Stimulated activated CD8-positive, alpha-beta memory T cell treated with anti-CD3 and anti-CD28 coated beads, Interleukin-2, amount 100 ng/mL, for 1 hour (primary cell): ENCODE measurements at places on chromosomes 1 and 21.

DNA sequence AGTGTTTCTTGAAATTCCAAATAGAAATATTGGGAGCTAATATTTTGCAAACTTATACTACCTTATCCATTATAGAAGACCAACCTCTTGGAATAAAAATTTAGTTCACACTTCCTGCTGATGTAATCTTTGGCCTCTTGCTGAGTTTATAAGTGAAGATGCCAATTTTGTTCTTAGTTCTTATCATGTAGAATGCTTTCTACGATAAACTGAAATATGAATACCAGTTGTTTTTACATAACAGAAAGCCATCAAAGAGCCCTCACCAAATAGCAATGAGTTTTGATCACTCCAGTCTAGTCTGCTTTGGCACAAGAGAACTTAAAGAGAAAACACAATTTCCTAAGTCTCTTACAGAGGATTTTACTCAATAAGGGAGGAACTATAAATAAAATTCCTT lies 89.5 kb downstream of the DENND1B start:
- DNase-seq = no peak

- no peak for DNase-seq
These were observed 142.0 kb upstream of the ZNHIT6 start for GRCh38 chr1:85850238-85850637.

DNA sequence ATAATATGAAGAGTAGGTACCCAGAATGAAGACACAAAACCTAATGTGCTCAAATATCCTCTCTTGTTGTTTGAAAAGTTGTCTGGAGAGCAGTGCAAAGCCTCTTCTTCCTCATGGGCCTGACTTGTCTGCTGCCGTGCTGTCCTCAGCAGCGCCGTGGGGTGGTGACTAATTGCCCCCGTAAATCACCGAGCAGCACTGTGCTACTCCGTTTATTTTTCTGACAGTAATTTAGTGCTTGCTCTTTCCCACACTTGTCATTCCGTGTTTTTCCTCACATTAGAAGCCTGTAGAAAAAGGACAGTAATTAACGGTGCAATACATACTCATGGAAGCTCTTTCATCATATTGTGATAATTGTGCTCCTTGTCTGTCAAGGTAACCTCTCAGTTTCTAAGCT lies 114.8 kb upstream of the BARHL2 start:
- no peak for DNase-seq

- no peak for DNase-seq
These were observed 7.7 kb downstream of the IL23R start for GRCh38 chr1:67173988-67174387.

DNA sequence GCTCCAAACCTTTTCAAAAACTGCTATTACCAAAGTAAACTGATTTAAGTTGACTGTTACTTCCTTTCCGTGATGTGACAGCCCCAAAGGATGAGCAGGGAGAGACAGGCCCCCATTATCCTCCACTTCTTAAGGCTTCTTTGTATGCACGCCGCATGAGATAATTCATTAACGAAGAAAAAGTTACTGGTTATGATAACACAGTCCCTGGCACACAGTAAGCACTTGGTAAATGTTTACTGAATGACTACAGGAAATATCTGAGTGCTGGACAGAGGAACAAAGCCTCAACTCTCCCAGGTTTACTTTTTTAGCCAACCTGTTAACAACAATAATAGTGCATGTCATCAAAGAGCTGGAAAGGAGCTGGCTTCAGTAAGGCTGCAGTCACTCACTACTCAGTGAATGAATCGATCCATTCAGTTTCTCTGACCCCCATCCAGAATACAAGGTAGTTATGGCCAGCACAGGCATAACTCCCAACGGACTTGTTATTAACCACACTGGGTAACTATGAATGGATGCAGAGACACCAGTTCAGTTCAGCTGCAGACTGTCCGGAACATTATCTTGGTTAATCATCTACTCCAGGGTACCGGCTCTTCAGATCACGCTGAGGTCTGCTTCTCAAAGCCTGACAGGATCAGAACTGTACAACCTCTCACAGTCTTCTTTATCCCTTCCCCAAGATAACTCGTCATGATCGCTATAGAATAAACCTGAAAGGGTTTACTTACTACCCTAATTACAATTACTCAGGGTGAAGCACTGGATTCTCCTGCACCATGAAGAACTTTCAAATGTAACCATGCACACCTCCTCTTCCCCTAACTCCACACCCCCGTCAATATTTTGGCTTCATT lies 58.3 kb downstream of the TGFBR3 start:
- DNase-seq = no peak

DNA sequence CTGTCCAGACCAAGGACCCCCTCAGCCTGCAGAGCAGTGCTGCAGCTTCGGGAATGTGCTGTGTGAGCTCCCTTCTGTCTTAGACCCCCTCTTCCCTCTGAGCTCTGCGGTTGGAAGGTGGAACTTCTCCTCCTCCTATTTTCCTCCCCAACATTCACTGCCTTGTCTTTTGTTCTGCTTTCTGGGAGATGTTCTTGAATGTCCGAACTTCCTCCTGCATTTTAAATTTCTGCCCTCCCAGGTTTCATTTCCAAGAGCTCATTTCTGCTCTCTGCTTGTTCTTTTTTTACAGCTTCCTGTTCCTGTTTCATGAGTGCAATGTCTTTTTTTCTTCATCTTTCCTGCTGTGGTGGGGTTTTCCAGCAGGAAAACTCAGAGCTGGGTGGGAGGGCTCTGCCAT lies 29.3 kb downstream of the RRP1 start:
- no peak for DNase-seq

DNA sequence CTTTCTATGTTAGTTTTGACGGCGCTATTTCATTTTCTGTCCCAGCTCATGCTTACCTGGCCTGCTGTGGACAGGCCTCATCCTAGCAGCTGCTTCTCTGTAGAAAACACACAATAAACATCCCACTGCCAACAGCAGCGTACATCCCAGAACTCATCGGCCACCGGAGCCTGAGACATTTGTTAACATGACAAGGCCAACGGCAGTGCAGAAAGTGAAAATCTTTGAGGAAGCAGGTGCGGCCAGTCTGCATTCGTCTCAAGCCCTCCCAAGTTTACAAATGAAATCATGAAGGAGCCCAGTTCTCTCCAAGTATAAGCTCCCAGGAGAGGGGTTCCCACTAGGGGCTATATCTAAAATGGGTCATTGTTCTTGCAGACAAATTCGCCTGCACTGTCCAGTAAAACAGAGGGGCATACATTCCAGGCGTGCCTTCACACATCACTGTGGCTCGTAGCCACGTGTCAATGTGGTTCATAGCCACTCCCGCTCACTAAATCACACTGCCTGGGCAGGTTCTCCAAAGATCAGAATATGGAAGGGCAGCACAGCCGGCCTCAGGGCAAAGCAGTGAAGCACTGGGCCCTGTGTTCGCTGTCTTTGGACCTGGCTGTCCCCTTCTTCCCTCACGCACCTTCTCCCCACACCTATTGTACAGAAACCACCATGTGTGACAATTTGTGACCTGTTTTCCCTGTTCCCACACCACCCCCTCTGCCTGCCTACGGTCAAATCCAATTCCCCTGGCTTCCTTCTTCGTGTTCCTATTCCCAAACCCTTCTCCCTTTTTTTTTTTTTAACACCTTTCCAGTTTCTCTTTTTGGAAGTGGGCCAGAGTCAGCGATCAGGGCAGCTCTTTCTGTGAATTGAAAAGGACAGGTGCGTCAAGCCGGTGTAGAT lies 27.0 kb upstream of the ABCG1 start:
- DNase-seq = no peak

- DNase-seq = no peak
These were observed 9.5 kb upstream of the TBCE start for GRCh38 chr1:235357485-235358373.

DNA sequence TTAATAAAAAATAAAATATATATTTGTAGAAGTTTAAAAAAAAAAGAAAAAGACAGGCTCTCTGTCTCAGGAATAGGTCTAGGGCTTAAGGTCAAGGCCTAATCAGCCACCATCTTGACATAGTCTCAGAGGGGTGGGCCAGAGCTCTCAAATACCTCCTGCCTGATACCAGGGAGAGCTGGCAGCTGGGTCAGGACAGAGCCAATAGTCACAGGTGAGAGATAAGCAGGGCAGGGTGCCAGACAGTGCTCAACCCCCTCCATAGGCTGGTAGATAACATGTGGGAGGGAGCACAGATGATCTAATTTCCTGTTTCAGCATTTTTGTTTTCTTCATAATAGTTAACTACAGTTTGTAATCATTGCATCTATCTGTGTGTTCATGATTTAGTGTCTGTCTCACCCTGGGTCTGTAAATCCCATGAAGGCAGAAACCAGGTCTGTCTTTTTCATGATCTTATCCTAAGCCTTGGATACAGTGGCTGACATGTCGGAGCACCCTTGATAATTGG lies 152.0 kb upstream of the GRIK3 start:
- DNase-seq = no peak

GRCh38 chr1:117535821-117536220 lies 70.0 kb upstream of the TENT5C start:
- DNase-seq = no peak

- no peak for DNase-seq
These were observed 89.1 kb upstream of the SLC25A33 start for GRCh38 chr1:9449976-9450696.

DNA sequence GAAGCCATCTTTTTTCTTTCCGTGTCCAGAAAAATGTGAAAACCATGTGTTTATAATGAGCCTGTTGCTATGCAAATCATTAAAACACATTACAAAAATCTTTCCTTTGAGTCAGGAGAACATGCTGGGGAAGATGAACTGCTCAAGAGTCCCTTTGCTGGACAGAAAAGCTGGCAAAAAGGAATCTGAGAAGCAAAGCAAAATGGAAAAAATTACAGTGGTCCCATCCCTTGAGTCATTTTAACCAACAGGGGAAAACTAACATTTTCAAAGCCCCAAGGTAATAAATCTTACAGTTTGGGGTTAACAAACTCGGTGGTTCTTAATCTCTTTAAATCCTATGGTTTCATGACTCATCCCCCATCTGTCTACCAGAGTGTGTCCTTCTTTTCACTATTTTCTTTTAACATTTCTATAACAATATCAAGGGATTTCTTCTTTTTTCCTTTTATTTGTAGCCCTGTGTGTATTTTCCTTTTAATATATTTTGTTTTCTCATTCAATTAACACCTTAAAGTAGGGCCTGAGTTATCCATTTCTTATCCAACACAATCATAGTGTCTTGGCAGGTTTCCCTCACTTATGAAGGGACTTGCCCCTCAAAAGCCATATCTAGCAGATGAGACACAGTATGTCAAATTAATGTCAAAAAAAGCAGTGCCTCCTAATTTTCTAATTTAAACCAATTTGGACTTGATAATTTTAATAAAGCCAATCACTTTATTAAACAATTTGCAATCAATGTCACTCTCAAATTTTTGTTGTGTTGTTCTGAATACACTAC lies 105.4 kb downstream of the PTPN14 start:
- DNase-seq = no peak

DNA sequence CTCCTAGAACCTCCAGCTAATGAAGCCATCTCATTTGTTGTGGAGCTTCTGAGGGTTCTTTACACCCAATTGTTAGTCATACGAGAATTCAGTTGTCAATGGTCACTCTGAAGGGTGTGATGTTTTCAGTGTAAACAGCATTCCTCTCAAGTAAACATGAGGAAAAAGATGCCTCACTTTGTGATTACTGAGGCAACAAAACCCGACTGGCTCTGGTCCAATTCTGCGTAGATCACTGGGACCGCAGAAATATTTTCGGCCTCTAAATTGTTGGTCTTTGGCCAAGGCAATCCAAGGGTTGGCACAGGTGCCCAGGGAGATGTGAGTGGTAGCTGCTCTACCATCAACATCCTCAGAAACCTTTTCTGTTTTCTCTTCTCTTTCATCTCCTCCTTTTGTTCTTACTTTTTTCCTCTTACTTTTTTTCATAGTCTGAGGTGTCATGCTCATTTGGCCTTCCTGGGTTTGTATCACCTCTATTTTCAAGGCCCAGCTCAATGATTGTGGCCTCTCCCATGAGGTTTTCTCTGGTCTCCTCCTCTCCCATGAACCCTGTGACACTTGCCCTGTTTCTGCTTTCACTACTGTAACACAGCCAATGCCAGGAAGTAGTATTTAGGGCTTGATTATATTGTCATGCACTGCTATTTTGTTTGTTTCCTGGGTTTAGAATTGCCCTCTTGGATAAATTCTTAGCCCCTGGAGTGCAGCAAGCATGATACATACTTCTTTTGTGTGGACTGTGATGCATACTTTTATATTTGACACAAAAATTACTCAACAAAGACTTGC lies 221.9 kb downstream of the TNR start:
- DNase-seq = no peak

GRCh38 chr1:110928191-110928590 lies 35.5 kb downstream of the LRIF1 start:
- DNase-seq = no peak

GRCh38 chr1:145985129-145985501 lies 11.3 kb downstream of the TXNIP start:
- no peak for DNase-seq

DNA sequence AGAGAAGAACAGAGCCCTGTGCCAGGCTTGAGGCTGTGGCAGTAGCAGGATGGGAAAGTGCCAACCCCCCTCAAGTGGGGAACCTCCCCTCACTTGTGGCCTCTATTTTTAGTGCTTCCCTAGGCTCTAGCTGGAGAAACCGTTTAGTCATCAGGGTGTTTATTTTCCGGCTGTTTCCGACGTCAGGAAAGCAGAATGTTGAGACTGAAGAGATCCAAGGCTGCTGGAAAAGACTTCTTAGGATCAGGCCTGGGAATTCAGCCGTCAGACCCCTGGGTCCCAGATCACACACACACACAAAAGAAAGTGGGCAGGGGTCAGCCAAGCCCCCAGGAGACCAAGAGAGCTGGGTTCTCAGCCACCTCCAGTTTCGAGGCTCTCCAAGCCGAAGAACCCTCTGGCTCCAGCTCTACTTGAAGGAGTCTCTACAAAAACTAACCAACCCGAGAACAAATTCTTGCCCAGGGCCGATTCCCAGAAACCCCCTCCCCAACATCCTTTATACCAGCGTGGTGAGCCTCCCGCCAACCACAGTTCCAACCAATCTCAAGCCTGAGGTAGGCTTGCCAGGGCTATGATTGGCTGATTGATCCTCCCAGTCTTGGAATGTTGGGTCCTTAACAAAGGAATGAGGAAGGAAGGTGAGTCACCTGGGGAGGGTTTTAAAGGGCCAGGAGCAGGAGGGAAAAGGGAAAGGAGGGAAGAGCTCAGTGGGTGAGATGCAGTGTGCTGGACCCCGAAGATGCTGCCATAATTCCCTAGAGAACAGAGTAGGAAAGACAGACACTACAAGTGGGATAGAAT lies 2.5 kb upstream of the MEF2D start:
- no peak for DNase-seq

DNA sequence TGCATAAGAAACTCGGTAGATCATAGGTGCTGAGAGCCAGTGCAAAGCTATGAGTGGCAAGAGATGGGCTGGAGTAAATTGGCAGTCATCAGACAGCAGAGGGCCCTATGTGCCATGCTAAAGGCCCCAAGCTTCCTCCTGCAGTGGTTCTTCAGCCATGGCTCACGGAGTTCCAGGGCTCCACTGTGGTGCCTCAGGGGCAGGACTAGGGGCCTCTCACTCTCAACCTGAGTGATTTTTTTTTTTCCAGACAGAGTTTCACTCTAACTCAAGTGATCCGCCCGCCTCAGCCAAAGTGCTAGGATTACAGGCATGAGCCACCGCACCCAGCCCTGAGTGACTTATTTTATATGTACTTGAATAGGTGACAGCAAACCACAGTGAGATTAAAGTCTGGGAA lies 10.4 kb upstream of the GJA8 start:
- DNase-seq = no peak
